ENCODE measurements at places on chromosomes 12 and 14. TPM values are rescaled to one million over a fixed set of nuclear protein-coding genes. Genes with fewer than 3 reads are reported as not detected.

BDKRB1 gene
- not detected for total RNA-seq

C12orf60 gene
- total RNA-seq = 1.6 TPM

PLEKHD1 gene
- total RNA-seq = 0.07 TPM

NPFF gene
- not detected for total RNA-seq

NFE2 gene
- not detected for total RNA-seq

OAS1 gene
- 4.0 TPM for total RNA-seq

RD3L gene
- total RNA-seq = not detected

LTB4R2 gene
- 10.6 TPM for total RNA-seq

COQ6 gene
- total RNA-seq = 17.3 TPM

STXBP6 gene
- total RNA-seq = not detected

FZD10 gene
- total RNA-seq = not detected

ASCL1 gene
- total RNA-seq = not detected

PZP gene
- 0.93 TPM for total RNA-seq

NXPH4 gene
- total RNA-seq = 0.14 TPM

TRIAP1 gene
- total RNA-seq = 71.7 TPM

DTX1 gene
- total RNA-seq = not detected

CRIP1 gene
- total RNA-seq = 0.53 TPM

SERPINA5 gene
- total RNA-seq = not detected

PTHLH gene
- total RNA-seq = 4.1 TPM

AICDA gene
- not detected for total RNA-seq

GALNT16 gene
- 0.07 TPM for total RNA-seq

SLC25A29 gene
- total RNA-seq = 35.8 TPM

ZNF605 gene
- total RNA-seq = 13.4 TPM

PIK3C2G gene
- not detected for total RNA-seq

TAS2R50 gene
- 6.0 TPM for total RNA-seq

RASAL1 gene
- not detected for total RNA-seq

ADCY4 gene
- total RNA-seq = 34.2 TPM

TMEM116 gene
- total RNA-seq = 3.2 TPM

KRT86 gene
- total RNA-seq = not detected

HIP1R gene
- 82.2 TPM for total RNA-seq

PMCH gene
- total RNA-seq = 0.36 TPM

KRT83 gene
- total RNA-seq = not detected

SIRT4 gene
- total RNA-seq = 0.50 TPM

KLHL33 gene
- not detected for total RNA-seq

SLC5A8 gene
- total RNA-seq = not detected

KCNH5 gene
- total RNA-seq = not detected

NOC4L gene
- total RNA-seq = 16.0 TPM

APPL2 gene
- total RNA-seq = 22.5 TPM

NINJ2 gene
- total RNA-seq = 1.4 TPM

KRT2 gene
- total RNA-seq = not detected

AKAP5 gene
- total RNA-seq = 0.53 TPM

LALBA gene
- total RNA-seq = not detected

DIO3 gene
- total RNA-seq = not detected

TGFB3 gene
- 4.1 TPM for total RNA-seq

RBM23 gene
- 99.1 TPM for total RNA-seq

TTC9 gene
- 0.13 TPM for total RNA-seq

FBRSL1 gene
- 26.3 TPM for total RNA-seq

ARHGAP9 gene
- total RNA-seq = 0.13 TPM

MUCL1 gene
- not detected for total RNA-seq

SUSD6 gene
- total RNA-seq = 15.4 TPM

TPPP2 gene
- not detected for total RNA-seq

SAMD15 gene
- total RNA-seq = 1.7 TPM

PLCZ1 gene
- 0.27 TPM for total RNA-seq

RNF212B gene
- not detected for total RNA-seq

CDCA3 gene
- total RNA-seq = 39.8 TPM

ANKRD9 gene
- 9.1 TPM for total RNA-seq

Data from thoracic aorta endothelial cell (primary cell).